ENCODE measurements at places on chromosomes 7 and 10. TPM values are rescaled to one million over a fixed set of nuclear protein-coding genes. Genes with fewer than 3 reads are reported as not detected.

DNA sequence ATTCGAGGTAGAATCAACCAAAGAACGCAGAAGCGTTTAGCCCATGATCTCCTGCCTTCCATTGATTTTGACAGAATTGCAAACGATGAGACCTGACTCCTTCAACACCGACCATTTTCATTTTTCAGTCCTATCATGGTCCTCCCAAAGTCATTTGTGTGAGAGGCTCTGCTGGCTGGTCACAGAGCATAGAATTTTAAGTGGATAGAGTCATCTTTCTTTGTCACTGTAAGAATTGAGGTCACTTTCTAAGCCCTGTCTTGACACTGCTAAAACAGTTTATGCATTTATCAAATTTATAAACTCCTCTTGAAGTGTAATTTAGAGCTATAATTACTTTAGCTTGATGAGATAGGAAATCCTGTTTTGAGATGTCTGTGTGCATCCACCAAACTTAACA, 72.0 kb downstream of the UBE3C start:
- no peaks in the 10 kb centered on the region for H3K27me3 ChIP-seq
- DNase-seq = no peak
- no peaks in the 10 kb centered on the region for H3K4me1 ChIP-seq
- H3K27ac ChIP-seq = no peak overlapping the region
- H3K36me3 ChIP-seq = peaks cover 24% of the 10 kb centered on the region
- H3K4me3 ChIP-seq = no peak overlapping the region

GRCh38 chr10:43926875-43927406, 278.3 kb upstream of the ZNF32 start:
- peaks cover 17% of the 10 kb centered on the region for H3K4me1 ChIP-seq
- H3K4me3 ChIP-seq = no peak overlapping the region
- H3K27me3 ChIP-seq = no peaks in the 10 kb centered on the region
- H3K36me3 ChIP-seq = no peaks in the 10 kb centered on the region

GRCh38 chr7:128431221-128431620, 21.4 kb upstream of the IMPDH1 start:
- peak; percentile 29 for DNase-seq
- no peaks in the 10 kb centered on the region for H3K27me3 ChIP-seq
- H3K27ac ChIP-seq = no peak overlapping the region
- H3K4me1 ChIP-seq = no peaks in the 10 kb centered on the region

- H3K4me1 ChIP-seq = peaks cover 16% of the 10 kb centered on the region
- no peaks in the 10 kb centered on the region for H3K36me3 ChIP-seq
- DNase-seq = peak; percentile 75
- no peak overlapping the region for H3K4me3 ChIP-seq
- no peak overlapping the region for H3K27ac ChIP-seq
- no peaks in the 10 kb centered on the region for H3K27me3 ChIP-seq
Measured at GRCh38 chr7:131781-132482, 60.4 kb upstream of the FAM20C start.

The ERV3-1 gene
- total RNA-seq = 6.4 TPM

The LBX1 gene
- total RNA-seq = not detected

The DNAH11 gene
- 0.51 TPM for total RNA-seq

Data from GM23248 (cell line).